Posterior cingulate gyrus (tissue), 11 donors: ENCODE measurements at places on chromosomes 3 and 15.
A peak's percentile ranks its signal among the peaks of the same experiment; 100 is the strongest.

DNA sequence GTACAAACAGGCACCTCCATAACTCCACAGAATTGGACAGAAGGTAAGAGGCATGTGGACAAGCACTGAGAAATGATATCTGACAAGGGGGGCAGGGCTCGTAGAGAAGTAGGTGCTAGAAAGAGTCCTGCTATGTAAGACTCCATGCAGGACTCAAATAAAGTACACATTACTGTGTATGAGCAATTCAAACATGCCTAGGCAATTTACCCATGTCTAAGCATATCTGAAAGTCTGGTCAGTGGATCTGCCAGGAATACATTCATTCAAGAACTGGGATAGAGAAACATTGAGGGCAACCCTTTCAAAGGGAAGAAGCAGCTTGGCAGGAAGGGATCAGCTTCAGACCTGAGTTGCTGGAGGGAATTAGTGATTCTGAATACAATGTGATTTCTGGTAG, 174.1 kb upstream of the MCTP2 start:
- DNase-seq = no peak

GRCh38 chr3:69579306-69580041, 159.8 kb upstream of the MITF start:
- DNase-seq = no peak

DNA sequence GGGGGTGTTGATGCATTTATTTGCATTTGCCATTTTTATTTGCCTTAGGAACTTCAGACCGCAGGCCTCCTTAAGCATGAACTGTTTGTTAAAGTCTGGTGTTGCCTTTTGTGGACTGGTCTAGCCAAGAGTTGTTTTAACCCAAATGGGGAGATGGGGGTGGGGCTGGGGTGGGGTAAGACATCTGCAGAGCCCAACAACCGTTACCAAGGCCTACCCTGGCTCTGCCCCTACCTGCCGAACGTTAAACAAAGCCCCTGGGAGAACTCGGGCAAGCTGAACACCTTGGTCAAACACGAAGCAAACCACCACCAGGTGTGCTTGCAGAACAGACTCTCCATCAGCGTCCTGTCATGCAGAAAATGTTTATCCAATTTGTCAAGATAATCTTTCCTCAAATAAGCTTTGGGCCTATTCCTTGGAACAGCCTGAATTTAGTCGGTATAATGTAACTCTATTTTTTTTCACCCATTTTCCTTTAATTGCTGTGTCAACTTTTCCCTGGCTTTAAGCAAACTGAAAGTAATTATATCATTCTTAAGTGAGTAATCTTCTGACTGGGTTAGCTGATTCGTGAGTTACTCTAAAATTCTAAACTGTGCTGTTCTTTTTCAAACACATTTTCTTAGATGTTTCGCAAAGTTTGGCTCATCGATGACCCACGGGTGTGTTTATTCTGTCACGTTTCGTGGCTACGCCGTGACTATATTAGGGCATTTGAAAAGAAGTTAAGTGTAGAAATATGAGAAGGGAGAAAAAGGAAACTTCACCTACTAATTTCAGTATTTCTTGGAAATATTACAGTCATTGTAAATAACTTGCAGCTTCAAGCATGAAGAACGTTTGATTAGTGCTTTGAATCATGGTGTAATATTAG, 127.6 kb downstream of the SOX2 start:
- DNase-seq = no peak

DNA sequence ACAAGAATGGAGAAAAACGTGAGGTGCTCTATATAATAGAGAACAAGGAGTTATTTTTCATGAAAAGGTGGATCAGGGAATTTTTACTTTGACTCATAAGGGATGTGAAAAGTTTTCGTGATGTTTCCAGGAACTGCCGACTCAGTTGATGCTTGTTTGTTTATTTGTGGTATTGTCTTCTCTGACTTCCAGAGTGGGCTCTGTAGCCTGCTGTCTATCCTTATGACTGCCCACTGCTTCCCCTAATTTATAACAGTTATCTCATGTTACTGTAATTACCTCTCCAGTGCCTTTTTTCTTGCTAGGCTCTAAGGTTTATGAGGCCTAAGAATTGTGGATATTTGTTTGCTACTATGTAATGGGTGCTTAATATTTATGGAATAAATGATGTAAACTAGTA, 12.3 kb downstream of the ARL13B start:
- DNase-seq = no peak

GRCh38 chr3:116470605-116471197, 25.4 kb upstream of the LSAMP start:
- no peak for DNase-seq

DNA sequence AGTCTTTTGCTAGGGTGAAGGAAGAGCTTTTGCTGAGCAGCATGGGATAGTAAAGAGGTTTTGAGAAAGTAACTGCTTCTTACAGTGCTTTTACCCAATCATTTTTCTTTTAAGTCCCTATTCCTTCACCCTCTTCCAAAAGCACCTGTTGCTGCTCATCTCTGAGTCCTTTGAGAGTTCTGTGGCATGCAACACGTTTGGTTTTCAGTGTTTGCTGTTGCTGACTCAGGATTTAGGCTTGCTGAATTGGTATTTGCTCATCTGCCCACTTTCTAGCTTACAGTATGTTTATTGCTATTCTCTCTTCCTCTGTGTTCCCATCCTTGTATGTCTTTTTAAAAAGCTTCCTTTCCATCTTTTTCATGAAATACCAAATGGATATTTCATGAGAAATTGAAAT, 55.9 kb upstream of the THRB start:
- DNase-seq = no peak

- DNase-seq = no peak
Observed at GRCh38 chr15:31799715-31800321, 230.5 kb upstream of the CHRNA7 start.

- no peak for DNase-seq
Observed at GRCh38 chr3:122458992-122459391, 43.1 kb upstream of the WDR5B start.

DNA sequence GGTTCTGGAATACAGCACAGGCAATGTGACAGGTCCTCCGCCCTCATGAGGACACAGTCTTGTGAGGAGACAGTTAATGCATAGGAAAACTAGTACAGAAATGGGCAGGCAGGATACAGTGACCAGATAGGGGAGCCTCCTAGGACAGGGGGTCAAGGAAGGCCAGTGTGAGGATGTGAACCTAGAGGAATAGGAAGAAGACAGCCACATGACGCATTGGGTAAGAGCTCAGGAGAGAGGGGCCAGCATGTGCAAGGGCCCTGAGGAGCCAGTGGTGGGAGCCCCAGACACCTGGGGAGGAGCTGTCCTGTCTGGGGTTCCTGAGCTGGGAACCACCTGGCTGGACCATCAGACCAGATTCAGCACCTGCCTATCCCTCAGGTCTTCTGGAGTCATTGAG, 15.6 kb downstream of the IRAK2 start:
- peak; percentile 8 for DNase-seq

DNA sequence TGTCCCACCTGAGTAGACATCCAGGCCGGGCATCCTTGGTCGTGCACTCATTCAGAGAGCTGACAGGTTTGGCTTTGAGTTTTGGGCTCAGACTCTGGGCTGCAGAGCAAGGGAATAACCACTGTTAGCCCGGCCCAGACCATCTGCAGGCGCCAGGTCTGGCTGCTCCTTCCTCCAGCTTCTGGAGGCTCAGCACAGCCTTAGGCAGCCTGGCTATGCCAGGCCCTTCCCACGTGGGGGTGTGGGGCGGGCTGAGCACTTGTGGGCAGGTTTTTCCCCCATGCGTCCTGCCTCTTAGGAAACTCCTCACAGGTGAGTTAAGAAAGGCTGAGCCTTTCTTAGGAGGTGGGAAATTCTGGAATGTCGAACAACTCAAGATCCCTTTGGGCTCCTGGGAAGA, 11.2 kb downstream of the PLA2G4B start:
- no peak for DNase-seq

GRCh38 chr3:185197068-185197467, 44.2 kb upstream of the C3orf70 start:
- no peak for DNase-seq

GRCh38 chr15:96073908-96074307, 256.6 kb upstream of the NR2F2 start:
- DNase-seq = no peak

DNA sequence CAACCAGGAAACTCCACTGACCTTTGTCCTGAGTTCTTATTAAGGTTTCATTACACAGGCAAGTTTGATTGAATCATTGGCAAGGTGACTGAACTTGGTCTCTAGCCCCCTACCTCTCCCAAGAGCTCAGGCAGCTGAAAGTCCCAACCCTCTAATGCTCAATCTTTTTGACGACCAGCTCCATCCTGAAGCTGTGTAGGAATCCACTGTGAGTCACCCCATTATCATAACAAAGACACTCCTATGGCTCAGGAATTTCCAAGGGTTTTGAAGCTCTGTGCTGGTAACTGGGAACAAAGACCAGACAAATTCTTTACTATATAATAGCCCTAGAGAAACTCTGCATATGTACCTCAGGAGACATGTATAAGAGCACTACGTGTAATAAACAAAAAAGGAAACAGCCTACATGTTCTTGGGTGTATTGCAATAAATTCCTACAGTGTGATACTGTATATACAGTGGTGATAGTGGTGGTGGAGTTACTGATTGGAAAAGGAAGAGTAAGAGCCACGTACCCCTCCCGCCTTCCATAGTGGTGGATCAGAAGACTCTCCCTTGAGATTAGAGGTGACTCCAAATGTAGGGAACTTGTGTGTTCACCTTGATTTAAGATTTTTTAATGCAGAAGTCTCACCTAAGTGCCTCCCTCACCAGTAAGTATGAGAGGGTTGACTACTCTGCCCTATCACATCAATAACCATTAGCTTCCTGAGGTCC, 116.6 kb downstream of the ST8SIA2 start:
- no peak for DNase-seq

GRCh38 chr3:124815781-124816180, 71.4 kb downstream of the ITGB5 start:
- DNase-seq = no peak

DNA sequence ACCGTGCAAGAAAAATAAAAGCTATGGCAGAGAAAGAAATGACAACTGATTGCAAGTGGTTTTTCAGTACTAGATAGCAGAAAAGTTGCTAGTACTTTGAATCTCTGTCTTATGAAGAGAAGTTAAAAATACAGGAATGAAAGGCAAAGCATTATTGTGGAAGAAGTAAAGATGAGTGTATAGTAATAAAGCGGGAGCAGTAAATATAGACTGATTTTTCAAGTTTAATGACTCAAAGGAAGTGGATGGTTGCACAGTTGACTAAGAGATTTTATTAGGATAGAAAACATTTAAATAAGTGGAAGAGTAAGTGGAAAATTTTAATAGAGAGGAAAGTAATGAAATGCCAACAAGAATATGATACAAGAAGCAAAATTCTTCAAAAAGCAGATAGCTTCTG, 1076.1 kb upstream of the CADM2 start:
- no peak for DNase-seq

DNA sequence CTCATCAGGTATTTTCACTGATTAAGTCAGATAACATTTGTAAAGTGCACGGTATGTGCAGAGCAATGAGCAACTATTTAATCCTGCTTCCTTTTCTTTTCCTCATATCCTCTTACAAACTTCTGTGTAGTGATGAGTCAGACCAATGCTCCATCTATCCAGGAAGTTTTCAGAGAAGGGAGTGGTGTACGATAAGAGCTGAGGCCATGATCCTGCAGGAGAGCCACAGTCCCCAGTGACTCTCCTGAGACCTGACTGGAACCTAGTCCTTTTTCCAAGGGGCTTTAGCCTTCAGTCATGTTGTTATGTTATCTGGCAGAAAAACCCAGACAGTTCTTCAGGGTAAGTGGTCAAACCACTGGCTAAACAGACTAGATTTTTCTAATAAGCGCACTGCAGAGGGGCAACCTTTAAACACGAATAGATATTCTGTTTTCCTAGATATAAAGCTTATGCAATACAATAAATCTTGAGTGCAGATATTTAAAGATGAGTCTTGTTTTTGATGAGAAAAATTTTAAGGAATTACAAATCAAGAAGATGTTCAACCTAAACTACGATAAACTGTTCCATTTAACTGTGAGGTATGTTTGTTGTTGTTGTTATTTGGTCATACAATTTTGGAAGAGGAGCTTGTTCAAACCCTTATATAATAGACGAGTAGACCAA, 110.5 kb upstream of the RAP2B start:
- no peak for DNase-seq

- DNase-seq = no peak
Observed at GRCh38 chr3:169526246-169526645, 137.3 kb downstream of the MECOM start.

DNA sequence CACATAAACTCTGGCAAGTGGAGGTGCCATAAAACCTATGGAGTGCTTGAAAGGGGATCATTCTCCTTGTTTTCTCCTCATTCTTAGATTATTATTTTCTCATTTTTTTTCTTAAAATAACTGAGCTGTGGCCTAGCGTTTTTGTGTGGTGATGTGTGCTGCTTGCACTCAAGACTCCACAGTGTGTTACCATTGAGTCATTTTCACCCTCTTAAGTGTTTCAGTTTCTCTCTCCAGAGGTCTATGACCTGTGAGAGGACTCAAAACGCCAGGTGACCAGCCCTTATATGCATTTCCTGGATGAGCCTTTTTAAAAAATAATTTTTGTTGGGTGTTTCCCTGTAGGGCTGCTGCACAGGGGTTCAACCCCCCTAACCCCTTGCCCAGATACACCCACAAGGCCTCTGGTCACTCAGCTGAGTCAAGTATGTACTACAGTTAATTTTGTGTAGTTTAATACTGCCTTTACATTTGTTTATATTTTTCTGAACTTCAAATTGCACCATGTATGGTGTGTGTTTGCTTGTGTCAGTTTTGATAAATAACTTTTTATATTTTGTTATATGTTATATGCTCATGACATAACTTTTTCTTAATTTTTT, 15.4 kb upstream of the BTLA start:
- DNase-seq = no peak

GRCh38 chr15:69087366-69087976, 73.0 kb upstream of the GLCE start:
- DNase-seq = no peak

GRCh38 chr3:63689285-63689684, 36.8 kb downstream of the SNTN start:
- no peak for DNase-seq

DNA sequence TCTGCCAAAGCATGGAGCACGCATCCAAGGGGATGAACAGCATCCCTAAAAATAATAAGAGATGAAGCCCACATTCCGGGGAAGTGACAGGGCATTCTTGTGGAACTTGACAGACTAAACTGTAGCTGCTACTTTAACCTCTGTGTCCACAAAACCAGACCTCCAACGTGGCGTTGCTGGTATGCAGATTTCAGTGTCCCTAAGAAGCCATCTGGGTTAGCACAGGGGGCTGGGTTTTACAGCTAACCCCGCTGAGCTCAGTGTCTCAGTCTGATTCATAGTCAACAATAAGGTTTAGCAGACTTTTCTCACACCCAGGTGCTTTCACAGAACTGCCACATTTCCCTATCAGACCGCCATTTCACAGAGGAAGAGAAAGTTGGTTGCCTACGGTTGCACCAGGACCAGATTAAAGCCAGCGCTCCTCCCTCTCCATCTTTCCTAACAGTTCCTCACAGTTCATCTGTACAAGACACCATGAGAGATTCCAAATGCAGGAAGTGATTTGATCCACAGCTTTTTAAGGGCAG, 61.6 kb upstream of the CTDSPL start:
- no peak for DNase-seq

- DNase-seq = no peak
Observed at GRCh38 chr3:124553178-124553577, 177.1 kb upstream of the UMPS start.

GRCh38 chr3:67706934-67707333, 52.5 kb upstream of the SUCLG2 start:
- no peak for DNase-seq
